ENCODE measurements at places on chromosomes 13 and 19.

DNA sequence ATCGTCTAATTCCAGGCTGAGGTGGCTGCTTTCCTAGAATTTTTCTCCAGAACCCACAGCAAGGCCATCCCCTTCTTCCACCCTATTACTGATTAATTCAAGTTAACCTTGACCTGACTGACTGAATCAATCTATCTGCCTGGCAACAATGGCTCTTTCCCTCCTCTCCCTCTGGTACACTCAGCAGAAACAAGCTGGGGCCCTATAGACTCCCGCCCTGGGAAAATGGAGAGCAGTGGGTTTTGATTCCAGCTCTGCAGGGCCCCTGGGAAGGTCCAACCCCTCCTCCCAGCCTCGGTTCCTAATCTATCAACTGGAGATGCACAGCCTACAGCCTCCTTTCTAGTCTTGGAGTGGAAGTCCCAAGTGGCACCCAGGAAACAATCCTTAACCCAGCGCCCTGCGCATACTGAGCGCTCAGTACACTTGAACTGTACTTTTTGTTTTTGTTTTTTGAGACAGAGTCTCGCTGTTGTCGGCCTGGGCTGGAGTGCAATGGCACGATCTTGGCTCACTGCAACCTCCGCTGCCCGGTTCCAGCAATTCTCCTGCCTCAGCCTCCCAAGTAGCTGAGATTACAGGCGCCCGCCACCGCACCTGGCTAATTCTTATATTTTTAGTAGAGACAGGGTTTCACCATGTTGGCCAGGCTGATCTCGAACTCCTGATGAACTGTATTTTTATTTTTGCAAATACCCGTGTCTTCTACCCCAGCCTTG, 5.2 kb upstream of the C3 start:
- no peak for DNase-seq

DNA sequence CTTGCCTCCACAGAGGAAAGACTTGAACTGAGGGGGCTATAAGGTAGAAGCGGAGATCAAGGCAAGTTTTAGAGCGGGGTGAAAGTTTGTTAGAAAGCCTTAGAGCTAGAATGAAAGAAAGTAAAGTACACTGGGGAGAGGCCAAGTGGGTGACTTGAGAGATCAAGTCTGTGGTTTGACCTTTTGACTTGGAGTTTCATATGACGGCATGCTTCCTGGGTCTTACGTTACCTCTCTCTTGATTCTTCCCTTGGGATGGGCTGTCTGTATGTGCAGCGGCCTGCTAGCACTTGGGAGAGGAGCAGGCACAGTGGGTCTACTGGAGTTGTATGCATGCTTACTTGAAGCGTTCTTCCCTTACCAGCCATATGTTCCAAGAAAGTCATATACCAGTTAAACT, 1768.5 kb downstream of the PCDH9 start:
- no peak for DNase-seq

DNA sequence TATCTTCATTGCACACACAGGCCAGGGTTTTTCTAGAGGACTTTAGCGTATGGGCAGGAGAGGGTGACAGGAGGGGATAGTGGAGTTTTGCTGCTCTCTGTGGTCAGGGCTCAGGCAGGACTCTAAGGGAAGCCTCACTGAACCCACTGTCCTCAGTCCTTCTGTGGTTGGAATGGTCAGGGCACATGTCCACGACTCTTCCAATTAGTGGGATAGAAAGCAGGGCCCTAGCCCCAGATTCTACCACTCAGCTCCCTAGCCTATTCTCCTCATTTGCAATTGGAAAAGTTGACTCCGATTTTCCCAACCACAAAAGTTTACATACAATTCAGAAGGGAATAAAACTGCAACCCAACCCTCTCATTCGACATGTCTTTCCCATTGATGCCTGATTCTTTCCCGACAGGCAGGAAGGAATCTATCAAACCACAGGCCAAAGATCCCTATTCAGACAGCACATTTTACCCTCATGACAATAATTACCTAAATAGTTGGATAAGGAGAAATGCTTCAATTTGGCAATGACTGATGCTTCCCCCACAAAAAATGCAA, 38.2 kb downstream of the TGDS start:
- DNase-seq, result peak; percentile 38

- DNase-seq, result no peak
Measured at GRCh38 chr13:111577956-111578605, 257.6 kb downstream of the TEX29 start.

DNA sequence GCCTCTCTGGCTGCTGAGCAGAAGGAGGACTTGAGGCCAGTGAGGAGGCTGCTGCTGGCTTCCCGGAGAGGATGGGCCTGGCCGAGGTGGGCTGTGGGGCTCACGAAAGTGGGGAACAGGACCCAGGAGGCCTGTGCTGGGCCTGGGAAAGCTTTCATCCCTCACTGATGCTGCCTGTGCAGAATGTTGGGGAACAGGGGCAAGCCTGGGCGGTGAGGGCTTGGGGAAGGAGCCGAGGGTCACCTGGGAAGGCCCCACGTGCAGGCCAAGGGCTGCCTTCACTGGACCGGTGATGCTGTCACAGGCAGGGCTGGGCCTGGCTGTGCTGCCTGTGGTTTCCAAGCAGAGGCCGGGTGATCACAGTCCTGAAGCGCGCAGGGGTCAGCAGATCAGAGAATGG, 9.4 kb downstream of the AP1M1 start:
- DNase-seq, result peak; percentile 13

GRCh38 chr13:29676941-29677452, 81.5 kb upstream of the SLC7A1 start:
- DNase-seq, result no peak

DNA sequence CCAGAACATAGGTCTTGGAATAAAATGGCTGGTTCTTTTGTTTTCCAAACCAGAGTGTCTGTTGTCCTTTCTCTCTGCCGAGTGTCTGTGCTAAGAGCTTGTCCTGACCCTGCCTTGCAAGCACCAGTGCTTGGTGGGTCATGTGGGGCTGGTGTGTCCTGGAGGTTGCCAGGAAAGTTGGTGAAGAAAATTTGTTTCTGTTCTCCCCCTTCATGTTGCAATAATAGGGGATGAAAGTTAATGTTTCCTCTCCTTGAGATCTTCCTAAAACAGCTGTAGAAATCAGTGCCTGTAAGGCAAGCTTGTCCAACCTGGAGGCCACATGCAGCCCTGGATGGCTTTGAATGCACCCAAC, 2.7 kb downstream of the HAMP start:
- no peak for DNase-seq

GRCh38 chr13:30147421-30147820, 159.9 kb downstream of the KATNAL1 start:
- DNase-seq, result no peak

DNA sequence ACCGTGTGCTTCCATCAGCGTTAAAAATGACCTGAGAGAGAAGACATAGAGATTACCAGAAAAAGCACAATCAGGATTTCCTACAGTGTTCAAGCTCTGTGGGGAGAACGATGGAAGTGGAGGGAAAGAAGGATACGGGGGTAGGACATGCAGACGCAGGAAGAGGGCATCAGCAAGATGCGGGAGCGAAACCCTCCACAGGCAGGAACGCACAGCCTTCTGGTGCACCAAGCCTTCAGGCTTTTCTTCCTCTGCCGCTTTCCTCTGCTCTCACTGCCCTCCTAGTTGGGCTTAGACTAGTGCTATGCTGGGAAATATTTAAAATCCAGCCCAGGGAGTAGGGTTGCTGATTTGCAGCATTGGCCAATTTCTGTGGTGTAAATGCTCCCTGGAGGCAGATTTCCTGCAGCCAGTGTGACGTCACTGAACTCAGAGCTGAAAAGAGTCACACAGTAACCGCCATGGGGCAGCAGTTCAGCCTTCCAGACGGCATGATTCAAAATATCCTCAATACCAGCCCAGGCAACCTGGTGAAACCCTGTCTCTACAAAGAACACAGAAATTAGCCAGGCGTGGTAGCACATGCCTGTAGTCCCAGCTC, 205.1 kb upstream of the SOX1 start:
- DNase-seq, result no peak

- no peak for DNase-seq
Measured at GRCh38 chr19:10720607-10721125, 2.8 kb downstream of the DNM2 start.

GRCh38 chr13:113448885-113449692, 4.2 kb downstream of the ADPRHL1 start:
- no peak for DNase-seq

- DNase-seq, result no peak
Measured at GRCh38 chr13:19586904-19587634, 25.7 kb upstream of the TPTE2 start.

- DNase-seq, result no peak
Measured at GRCh38 chr13:72458701-72459100, 268.7 kb downstream of the MZT1 start.

- no peak for DNase-seq
Measured at GRCh38 chr13:26133851-26134250, 82.0 kb upstream of the SHISA2 start.

DNA sequence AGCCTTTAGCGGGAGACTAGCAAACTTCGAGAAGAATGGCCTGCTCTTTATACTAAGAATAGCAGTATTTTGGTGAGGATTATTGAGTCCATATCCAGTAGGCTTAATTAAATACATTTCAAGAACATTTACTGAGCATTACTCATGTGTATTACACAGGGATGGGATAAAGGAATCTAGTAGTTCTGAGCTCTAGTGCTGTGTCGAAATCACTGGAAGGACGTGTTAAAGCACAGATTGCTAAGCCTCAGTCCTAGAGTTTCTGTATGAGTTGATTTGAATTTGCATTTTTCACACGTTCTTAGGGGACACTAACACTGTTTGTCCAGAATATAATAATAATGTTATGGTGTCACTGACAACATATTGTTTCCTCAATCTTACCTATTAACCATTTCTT, 9.0 kb downstream of the ZNF302 start:
- DNase-seq, result no peak

DNA sequence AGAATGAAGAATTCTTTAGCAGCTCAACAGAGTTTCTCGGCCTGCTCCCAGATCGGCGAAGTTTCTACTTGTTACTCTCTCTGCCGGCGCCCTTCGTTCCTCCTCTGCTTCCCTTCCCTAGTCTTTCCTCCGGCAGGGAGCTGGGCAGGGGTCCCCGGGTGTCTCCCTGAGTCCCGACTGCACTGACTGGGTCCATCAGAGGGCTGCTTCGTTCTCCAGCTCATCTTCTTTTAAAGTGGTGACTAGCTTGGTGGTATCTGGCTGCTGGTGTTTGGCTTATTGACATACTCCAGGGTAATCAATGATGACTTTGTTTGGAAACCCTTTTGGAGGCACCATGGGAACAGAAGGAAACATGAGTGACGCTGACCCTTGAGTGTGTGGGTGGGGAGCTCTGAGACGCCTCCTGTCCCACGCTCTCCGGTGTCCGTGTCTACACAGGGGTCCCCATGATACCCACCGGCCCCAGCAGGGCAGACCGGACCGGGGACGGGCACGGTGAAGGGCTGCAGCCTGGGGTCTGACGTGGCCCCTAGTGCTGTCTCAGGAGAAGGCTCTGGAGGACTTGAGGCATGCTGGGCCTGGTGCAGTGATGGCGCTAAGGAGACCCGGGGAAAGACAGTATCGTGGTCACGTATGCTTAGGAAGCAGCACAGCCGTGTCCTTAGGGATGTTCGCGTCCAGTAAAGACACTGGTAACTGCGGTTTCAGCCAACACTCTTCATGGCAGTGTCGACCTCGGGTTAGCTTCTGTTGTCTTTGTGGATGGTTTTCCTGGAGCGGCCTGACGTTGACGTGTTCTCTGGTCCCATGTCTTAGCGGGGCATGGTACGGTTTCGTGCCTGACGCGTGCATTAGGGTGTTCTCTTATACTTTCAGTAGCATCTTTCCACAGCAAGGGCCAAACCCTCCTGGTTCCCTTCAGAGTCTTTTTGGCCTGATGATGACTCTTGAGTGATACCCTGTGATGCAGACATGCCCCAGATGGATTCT, 23.8 kb downstream of the NAXD start:
- DNase-seq, result no peak

GRCh38 chr19:4374498-4375163, 25.7 kb downstream of the SH3GL1 start:
- peak; percentile 50 for DNase-seq

- no peak for DNase-seq
Measured at GRCh38 chr13:96252903-96253302, 163.0 kb downstream of the HS6ST3 start.

- DNase-seq, result no peak
Measured at GRCh38 chr13:105159841-105160240, 1375.6 kb downstream of the EFNB2 start.

GRCh38 chr19:42096255-42096837, 20.4 kb downstream of the ZNF574 start:
- DNase-seq, result no peak

GRCh38 chr13:112761701-112762689, 72.2 kb downstream of the ATP11A start:
- DNase-seq, result no peak

DNA sequence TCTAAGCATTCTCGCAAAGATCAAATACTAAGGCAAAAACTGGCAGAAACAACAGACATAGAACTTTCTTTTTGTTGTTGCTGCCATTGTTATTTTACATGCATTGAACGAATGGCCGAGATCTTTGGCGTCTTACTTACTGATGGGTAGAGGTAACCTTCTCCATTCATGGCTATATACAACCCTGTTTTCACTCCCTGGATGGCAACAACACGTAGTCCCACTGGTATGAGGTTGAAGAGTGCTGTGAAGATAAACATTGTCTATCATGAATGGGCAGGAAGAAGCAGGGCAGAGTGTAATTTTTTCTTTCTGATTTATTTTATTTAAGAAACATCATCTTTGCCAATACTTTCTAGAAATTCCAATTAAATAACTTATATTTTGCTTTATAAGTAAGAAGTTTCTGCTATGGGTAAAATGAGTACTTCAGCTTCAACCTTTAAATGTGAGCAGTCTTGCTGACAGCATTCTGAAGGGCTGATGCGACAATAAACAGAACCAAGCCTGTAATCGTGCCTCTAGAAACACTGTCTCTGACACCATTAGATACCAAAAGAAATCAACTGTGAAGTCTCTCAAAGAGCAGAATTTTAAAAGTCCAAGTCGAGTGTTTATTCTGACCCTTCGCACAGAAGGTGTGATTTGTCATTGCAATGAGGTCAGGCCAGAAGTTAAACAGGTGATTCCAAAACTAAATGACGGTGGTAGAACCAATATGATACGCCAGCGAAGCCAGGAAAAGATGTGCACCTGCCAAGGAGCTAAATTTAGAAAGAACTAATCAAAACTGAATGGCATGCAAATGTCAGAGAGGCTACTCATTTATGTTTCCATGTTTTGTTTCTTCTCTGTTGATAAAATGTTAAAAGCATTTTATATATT, 416.4 kb downstream of the ITGBL1 start:
- no peak for DNase-seq

DNA sequence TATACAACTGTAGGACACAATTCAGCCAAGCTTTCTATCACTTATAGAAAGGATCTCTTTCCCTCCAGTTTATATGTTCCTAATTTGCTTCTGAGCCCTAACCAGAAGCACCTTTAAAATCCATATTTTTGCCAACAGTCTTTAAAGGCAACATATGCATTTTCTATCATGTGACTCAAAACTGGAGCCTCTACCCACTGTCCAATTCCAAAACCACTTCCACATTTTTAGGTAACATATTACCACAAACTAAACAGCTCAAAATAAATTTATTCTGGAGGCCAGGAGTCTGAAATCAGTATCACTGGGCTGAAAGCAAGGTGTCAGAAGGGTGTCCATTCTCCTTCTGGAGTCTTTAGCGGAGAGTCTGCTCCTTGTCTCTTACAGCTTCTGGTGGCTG, 15.9 kb upstream of the EFNB2 start:
- no peak for DNase-seq

Measured in right hindlimb (tissue), 1 donor.